ENCODE measurements at places on chromosomes 16 and 17. TPM values are rescaled to one million over a fixed set of nuclear protein-coding genes. Genes with fewer than 3 reads are reported as not detected.
A peak's percentile ranks its signal among the peaks of the same experiment; 100 is the strongest.

- no peak for DNase-seq
Measured at GRCh38 chr17:77831474-77832179, 126.9 kb upstream of the TNRC6C start.

- DNase-seq: no peak
Measured at GRCh38 chr17:79070266-79070880, 4.3 kb upstream of the ENGASE start.

- DNase-seq: peak; percentile 72
Measured at GRCh38 chr17:29140631-29141513, 39.3 kb downstream of the MYO18A start.

DNA sequence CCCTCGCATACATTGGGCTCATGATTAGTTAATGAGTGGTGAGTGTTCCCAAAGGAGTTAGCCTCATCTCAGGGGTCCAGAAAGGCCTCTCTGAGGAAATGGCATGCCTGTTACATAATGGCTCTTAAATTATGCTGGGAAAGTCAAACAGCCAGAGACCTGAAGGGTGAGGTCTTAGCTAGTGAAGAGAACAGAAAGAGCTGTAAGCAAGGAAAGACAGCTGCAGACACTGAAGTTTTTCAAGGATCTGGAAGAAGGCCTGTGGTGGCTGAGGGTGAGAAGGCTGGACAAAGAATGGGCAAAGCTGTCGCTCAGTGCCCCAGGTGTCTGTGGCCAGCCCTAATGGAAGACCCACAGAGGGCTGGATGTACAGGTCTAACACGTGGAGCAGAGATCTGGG is 10.4 kb downstream of the SP2 start:
- no peak for DNase-seq

DNA sequence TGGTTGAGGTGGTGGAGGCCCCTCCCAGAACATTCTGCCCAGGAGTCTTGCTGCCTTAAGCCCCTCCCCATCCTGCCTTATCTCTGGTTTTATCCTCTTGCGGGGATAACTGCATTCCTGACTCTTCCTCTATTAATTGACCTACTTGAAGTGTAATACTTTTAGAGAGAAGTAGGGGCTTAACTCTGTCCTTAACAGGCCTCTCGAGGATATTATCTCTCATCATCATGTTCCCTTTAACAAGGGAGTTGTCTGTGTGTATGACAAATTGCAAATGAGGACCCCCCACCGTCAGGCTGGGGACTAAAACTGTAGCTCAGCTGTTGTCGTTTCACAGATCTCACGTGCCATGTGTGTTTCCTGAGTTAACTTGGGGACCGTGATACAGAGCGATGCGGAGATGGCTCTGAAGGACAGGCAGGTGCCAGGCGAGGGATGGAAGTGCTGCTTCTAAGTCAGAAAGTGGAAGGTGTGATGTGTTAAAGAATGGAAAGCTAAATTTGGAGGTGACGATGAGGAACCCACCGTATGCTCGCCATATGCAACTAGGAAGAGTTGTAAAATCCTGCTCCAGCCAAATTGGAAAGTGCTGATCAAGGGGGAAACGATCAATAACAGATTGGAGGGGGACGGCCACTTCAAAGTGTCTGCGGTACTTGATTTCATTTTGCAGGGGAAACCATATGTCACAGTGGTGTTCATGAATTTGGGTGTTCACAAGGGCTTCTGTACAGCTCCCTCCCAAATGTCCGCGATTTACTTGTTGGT is 106.3 kb downstream of the RPTOR start:
- no peak for DNase-seq

GRCh38 chr17:7857713-7858521 is at the start of gene CYB5D1:
Gene CYB5D1 (plus strand): TSS chr17:7858003. CDS start chr17:7858135, 132 bp downstream.
- DNase-seq: peak; percentile 97

The LONP2 gene
- 28.8 TPM for total RNA-seq

The ARHGDIG gene
- 13.6 TPM for total RNA-seq

The CLEC3A gene
- total RNA-seq: not detected

The ZDHHC1 gene
- 8.5 TPM for total RNA-seq

The KRT40 gene
- total RNA-seq: not detected

The TM4SF5 gene
- total RNA-seq: not detected
